ENCODE measurements at places on chromosomes 12 and 14. TPM values are rescaled to one million over a fixed set of nuclear protein-coding genes. Genes with fewer than 3 reads are reported as not detected.

The EEF1AKMT3 gene
- 3.8 TPM for total RNA-seq

The OR10A7 gene
- total RNA-seq: not detected

The CLEC4C gene
- not detected for total RNA-seq

The PNP gene
- total RNA-seq: 39.4 TPM
